ENCODE measurements at places on chromosomes 11 and 22. TPM values are rescaled to one million over a fixed set of nuclear protein-coding genes. Genes with fewer than 3 reads are reported as not detected.

The IPO7 gene
- total RNA-seq, result 67.1 TPM

The OR8D4 gene
- not detected for total RNA-seq

The STK33 gene
- 2.4 TPM for total RNA-seq

The CARD16 gene
- total RNA-seq, result 0.85 TPM

The ARHGAP32 gene
- total RNA-seq, result 23.8 TPM

The RBFOX2 gene
- total RNA-seq, result 58.8 TPM

The C11orf98 gene
- 91.6 TPM for total RNA-seq

The DMC1 gene
- total RNA-seq, result 1.6 TPM
